Urinary bladder (tissue), 4 donors: ENCODE measurements at places on chromosomes 4 and X.

GRCh38 chr4:94798808-94799207, 41.1 kb downstream of the BMPR1B start:
- no peak for DNase-seq

DNA sequence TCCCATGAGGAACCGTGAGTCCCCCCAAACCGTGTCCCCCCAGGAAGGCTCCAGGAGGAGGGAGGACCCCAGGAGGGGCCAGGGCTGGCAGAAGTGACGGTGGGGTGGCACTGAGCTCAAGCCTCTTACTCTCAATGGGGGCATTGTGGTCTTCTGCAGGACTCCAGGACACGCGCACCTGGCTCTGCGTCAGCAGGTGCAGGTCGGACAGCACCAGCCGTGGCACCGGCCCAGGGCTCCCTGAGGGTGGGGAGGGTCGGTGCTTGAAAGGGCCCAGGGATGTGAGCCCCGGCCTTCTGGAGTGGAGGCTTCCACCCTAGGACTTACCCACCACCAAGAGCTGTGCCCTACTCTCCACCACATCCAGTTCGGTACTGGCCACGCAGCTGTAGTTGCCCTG, 18.3 kb downstream of the L1CAM start:
- no peak for DNase-seq

DNA sequence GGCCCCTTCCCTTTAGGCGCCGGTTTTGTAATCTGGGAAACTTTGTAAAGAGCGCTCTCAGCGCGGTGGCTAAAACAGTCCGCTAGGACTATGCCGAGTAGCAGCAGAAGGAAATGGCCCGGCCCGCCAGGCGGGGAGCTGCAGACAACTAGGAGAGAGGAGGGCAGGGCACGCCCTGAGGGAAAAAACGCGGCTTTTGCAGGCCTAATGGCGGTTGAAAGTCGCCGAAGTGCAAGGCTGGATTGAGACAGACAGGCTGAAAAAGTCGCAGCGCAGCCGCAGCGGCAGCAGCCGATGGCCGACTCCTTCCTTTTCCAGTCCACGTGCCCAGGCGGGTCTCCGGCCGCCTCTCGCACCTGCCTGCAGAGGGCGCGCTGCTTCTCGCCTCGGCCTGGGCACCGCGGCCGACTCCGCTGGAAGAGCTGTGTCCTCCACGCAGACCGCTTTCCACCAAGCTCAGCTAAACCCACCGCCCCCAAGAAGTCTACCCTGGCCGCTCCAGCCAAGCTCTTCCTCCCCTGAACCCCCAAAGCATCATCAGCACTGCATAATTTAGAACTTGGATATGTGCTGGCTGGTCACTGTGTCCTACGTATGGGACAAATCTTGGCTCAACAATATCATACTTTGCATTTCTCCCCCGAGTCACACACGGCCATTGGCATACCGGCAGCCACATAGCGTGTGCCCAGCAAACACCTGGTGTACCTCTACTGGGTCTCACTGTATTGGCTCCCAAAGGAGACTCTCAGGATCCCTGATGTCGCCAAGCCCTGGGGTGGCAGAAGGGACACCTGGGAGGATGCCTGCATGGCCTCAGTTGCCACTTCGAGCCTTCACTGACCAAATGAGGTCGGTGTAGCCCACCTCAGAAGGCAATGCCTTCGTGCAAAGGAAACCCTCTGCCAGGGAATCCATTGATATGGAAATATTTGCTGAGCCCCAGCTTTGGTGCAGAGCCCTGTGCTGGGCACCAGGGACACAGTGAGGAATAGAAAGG, 14.5 kb downstream of the SLC25A5 start:
- no peak for DNase-seq

DNA sequence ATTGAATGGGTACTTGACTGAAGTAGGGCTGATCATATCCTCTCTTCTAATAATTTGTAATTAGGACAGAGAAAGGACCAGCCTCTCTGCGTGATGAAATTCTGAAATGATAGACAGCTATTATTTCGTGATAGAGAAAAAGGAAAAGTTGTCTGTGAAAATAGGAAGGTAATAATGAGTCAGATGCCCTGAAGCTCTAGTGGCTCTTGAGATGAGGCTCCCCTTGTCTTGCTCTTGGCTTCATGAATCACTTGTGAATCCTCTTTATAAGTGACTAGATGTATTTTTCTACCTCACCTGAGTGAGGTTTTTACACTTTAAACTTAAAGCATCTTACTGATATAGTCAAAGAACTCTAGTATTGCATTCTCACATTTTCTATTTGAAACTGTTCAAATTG, 888.9 kb downstream of the PCDH18 start:
- DNase-seq, result no peak

GRCh38 chrX:49041744-49042580, 1.2 kb downstream of the TFE3 start:
- DNase-seq, result no peak

DNA sequence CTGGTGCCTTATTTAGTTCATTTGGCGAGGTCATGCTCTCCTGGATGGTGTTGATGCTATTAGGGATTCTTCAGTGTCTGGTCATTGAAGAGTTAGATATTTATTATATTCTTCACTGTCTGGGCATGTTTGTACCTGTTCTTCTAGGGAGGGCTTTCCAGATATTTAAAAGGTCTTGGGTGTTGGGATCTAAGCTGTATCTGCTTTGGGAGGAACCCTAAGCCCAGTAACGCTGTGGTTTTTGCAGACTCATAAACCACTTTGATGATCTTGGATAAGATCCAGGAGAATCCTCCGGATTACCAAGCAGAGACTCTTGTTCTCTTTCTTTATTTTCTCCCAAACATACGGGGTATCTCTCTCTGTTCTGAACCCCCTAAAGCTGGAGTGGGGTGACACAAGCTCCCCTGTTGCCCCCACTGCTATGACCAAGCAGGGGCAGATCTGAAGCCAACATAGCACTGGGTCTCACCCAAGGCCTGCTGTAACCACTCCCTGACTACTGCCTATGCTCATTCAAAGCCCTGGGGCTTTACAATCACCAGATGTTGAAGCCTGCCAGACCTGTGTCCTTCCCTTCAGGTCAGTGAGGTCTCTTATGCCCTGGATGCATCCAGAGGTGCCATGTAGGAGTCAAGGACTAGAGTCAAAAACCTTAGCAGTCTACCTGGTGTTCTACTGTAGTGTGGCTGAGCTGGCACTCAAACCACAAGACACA, 187.6 kb downstream of the GUCY2F start:
- DNase-seq, result no peak
